ENCODE measurements at places on chromosomes 3 and 15. TPM values are rescaled to one million over a fixed set of nuclear protein-coding genes. Genes with fewer than 3 reads are reported as not detected.

Gene CHRM5
- not detected for total RNA-seq

Gene RPL4
- total RNA-seq, result 1,302 TPM

Gene VEPH1
- total RNA-seq, result 6.4 TPM

Gene MAP4
- 88.6 TPM for total RNA-seq

DNA sequence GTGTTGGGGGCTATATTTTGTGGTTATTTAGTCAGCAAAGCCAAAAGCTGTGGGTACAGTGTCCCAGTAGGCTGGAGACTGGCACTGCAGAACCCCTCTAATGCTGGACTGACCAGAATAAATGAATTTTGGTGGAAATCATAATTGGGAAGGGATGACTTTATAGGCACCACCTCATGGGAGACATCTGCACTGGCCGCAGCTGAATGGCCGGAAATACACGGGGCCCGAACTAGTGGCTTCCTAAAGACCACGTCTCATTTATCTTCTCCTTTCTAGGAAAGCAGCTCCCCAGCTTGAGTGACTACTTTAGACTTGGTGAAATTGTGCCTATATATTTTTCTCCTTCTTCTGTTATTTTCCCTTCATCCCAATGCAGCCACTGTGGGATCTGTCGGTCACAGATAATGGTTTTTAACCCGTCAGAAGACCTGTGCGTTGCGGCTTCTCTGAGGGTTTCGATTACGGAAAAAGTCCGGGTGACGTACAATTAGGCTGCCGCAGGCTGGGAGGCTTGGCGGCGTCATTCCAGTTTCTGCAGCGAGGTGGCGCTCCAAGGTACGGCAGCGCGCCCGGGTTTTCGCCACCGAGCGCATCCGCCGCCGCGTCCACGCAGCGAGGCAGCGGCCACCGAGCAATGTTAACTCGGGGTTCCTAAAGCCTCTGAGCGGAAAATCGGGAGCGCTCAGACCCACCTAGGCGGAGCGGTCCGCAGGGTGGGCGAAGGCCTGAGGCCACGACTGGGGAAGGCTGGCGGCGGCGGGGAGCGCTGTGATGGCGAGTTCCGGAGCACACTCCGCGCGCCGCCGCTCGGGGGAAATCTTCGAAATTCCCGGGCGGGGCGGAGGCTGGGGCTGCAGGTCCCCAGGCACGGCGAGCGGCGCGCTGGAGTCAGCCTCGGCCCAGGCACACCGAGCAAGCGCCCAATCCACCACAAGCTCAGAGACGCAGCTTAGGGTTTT lies 26.3 kb downstream of the NR2F2 start:
- peak; percentile 67 for DNase-seq

DNA sequence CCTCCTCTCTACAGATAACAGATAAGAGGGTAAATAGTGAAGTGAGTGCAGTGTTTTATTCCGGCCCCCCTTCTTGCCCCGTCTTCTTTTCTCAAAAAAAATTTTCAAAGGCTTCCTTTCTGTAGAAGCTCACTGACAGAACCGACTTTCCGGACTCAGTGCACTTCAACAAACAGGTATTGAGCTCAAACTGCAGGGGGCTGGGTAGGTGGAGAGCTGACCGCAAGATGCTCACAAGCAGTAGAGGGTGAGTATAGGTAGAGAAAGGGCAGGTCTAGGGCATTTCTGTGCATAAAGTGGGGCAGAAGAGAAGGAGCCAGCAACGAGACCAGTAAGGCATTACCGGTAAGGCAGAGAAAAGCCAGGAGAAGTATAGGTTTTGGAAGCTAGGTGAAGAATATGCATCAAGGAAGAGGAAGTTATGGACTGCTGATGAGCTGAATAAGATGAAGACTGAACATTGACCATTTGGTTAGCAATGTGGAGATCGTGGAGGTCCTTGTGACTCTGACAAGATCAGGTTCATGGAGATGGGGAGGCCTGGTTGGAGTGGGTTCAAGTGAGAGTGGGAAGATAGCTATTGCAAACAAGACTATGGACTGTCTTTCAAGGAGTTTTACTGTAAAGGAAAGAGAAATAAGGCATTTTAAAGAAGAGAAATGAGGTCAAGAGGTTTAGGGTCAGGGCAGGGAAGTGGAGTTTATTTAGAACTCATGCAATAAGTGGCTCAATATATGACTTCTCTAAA lies 97.4 kb downstream of the ST6GAL1 start:
- no peak for DNase-seq

DNA sequence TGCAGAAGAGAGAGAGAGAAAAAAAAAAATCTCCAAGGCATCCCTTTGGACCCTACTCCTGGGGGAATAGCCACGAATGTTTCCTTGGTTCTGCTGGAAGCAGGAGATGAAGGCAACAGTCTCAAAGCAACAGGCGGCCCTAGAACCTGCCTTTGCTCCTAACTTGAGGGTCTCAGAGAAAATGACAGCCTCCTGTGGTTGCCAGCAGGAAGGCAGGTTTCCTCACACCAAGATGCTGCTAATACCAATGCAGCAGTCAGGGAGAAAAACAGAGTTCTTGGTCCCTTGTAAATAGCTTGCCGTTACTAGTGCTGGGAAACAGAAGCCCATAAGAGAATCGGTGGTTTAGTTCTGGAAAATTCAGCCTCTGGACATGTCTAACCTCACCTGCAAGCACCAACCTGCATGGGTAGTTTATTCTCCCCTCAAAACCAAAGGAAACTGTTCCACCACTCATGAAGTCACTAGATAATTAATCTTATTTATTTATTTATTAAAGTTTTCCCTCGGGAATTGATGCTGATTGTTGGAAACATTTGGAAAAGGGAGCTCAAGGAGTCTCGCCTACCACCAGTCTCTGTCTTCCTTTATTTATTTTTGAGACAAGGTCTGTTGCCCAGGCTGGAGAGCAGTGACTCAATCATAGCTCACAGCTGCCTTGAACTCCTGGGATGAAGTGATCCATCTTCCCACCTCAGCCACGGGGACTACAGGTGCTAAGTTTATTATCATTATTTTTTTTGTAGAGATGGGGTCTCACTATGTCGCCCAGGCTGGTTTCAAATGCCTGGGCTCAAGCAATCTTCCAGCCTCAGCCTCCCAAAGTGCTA lies 883 bp upstream of the FRMD4B start:
- DNase-seq, result no peak

DNA sequence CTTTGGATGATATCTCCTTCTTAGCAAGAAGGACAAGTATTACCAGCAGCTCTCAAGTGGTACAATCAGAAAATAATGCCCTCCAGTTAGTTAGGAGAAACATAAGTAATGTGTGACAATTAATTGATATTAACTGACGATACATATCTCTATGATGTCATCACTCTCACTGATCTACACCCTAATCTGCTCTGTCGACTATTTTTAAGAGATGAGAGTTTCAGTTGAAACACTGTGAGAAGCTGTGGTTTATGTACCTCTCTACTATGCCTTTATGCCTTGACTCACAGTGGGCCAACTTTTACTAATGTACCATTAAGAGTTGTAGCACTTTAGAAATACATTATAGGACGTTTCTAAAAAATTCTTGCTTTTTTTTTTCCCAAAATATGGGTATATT lies 8.6 kb downstream of the CEP152 start:
- DNase-seq, result no peak

- DNase-seq, result no peak
Observed at GRCh38 chr15:51030649-51031316, 63.9 kb downstream of the TNFAIP8L3 start.

DNA sequence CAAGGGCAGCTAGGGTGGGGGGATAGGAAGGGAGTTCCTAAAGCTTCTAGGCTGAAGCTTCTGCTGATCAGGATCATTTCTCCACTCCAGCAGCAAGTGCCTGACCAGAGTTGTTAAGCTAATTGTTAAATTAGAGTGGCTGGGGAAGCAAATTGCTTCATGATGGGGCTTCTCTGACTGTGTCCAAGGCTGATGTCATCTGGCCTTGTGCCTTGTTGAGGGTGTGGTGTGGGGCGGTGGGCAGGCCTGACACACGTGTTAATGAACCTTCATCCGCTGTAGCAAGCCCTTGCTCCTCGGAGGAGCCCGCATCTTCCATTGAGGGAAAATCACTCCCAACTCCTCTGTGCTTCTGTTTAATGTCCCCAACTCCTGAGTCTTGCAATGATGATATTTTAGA lies 84.3 kb upstream of the ROPN1 start:
- DNase-seq, result no peak

All from skin of body (tissue), 3 donors.